ENCODE measurements at places on chromosomes 6 and 20.
A peak's percentile ranks its signal among the peaks of the same experiment; 100 is the strongest.

DNA sequence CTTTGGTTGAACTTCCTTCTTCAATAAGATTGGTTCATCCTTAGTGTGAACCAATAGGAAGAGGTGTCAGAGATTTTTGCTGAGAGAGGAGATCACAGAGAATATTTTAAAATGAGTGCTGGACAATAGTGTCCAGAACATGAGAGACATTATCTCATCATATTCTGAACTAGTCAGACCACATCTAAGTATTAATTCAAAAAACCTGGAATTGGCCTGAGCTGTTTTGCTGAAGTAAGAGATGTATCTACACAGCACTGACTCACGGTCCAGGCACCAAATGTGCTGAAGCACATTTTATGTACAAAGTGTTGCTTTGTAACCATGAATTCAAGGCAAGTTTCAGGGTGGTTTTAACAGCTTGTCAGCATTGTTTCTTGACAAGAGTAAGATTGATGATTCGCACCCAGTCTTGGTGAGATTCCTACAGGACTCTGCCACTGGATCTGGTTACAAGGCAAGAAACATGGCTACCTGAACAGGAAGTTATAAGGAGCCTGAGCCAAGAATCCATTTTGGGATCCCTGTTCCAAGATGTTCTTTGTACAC is 178.2 kb upstream of the HEY2 start:
- no peak for DNase-seq

DNA sequence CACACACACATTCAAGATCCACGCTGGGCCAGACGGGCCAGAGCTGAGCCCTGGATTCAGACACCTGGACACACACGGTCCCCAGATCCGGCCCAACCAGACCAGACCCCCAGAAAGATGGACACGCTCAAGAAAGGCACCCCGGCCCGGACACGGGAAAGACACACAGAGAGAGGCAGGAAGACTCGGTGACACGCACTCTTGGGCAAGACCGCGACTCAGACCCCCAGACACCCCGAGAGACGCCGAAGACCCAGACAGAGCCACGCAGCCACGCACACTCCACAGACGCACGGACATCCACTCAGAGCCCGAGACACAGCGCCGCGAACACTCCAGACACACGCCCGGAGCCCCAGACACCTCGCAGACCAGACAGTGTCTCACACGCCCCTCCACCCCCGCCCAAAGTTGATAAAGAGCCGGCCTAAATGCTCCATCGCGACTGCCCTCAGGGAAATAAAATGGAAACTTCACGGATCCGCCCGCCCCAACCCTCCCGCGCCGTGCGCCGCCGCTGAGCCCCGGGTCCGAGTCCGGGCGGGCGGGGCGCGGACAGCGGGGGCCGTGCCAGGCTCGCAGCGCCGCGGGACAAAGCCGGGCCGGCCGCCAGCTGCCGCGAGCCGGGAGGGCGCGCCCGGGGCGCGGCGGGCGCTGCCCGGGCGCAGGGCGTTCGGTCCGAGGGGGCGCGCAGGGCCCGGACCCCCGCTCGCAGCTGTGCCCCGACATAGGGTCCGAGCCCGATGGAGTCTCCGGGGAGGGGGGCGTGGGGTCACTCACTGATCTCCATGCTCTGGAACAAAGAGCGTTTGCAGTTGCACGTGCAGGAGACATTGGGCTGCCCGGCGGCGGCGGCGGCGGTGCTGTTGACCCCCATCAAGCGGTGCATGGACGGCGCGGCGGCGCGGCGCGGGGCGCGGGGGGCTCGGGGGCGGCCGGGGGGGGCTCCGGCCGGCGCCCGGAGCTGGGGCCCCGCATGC is 831 bp downstream of the PMEPA1 start:
- DNase-seq, result no peak

DNA sequence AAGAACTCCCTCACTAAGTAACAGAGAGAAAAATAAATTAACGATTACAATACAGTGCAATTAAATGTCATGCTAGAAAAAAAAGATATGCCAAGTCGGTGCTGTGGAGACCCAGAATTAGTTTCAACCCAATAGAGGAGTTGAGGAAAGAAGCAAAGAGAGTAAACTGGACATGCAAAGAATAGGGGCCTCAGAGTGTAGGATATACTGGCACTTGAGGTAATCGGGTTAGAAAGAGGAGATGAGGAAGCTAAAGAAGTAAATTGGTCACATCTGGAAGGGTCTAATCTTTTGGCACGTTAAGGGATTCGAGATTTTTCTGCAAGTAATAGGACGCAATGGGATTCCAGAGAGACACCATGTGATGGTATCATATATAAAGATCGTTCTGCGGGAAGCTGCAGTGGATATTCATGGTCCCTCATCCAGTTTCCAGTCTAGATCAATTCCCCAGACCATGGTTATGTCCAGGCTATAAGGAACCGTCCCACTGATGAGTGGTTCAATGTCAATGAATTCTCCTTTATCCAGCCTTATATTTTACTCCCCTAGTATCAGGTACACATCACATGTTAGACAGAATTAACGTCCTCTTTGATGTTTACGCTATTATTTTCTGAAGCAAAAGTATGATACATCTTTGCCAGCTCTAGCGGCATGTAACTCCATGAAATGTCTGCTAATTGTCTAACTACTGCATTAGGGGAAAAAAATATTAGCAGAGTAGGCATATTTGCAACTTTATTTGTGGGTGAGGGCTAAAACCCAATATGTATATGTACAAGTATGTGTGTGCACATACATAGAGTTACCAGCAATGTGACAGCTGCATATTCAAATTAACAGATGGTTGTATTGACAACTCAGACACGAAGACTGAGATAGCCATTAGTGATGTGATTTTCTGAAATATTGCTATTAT is 1.1 kb upstream of the TBC1D32 start:
- DNase-seq, result peak; percentile 11

DNA sequence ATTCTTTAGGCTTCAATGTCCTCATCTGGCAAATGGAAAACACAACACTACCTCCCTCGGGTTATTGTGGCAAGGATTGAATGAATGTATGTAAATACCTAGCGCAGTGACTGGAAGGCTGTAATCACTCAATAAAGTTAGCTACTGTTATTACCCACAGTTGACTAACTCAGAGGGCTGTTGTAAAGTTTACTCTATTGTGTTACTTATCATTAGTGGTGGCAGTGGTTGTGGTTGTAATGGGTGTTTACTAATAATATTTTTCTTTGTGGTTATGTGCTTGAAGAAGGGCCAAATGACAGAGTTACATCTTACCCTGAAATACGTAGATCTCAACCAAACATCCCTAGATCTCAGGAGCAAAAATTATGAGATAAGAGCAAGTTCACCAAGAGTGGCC is 42.0 kb upstream of the PXDC1 start:
- DNase-seq, result no peak

GRCh38 chr6:53059648-53060589 is 5.3 kb upstream of the FBXO9 start:
- DNase-seq, result no peak

- DNase-seq, result no peak
These were observed 111.5 kb downstream of the ZFAND3 start for GRCh38 chr6:37931066-37931465.

- no peak for DNase-seq
These were observed 42.8 kb downstream of the PSMG4 start for GRCh38 chr6:3301506-3301905.
